ENCODE measurements at places on chromosomes 5 and 9.

GRCh38 chr5:54838843-54839242 lies 146.6 kb downstream of the ESM1 start:
- DNase-seq: no peak

DNA sequence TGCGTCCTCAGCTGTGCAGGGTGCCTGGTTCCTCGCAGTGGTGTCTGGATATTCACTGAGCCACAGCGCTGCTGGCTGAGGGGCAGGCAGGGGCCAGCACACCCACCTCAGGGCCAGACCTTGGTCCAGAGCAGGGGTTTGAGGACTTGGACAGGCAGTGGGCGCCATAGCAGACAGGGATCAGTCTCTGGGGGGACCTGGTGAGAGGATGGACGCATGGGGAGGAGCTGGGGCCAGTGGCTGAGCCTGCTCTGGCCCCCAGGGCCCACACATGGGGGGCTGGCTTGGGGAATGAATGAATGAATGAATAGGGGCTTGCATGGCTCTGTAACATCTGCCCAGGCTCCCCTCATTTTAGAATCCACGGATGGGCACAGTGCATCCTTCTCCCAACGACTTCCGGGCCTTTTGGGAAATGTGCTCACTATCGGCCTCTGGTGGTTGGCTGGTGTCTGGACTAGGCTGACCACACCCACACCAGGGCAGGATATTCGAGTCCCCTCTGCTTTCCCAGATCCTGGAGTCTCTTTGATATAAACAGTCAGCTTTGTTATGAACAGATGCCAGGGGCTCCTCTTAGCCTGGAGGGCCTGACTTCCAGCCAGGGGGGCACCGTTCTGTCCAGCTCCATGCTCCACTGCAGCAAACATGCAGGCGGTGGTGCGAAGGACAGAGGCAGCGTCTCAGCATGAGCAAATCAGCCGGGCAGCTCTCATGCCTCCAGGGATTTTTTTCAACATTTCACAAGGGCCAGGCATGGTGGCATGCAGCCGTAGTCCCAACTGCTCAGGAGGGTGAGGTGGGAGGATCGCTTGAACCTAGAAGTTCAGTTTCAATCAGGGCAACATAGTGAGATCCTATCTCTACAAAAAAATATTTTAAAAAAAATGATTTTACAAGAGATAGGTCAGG lies 62.6 kb downstream of the NEK6 start:
- peak; percentile 10 for DNase-seq

DNA sequence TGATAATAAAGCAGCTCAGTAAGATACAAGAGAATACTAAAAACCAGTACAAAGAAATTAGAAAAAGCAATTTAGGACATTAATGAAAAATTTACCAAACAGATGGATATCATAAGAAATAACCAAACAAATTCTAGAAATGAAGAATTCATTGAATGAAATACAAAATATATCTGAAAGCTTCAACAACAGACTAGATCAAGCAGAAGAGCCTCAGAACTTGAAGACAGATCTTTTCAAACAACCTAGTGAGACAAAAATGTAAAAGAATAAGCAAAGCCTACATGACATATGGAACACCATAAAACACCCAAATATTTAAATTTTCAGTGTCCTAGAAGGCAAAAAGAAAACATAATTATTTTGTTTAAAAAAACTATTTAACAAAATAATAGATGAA lies 66.9 kb downstream of the SKIC3 start:
- DNase-seq: no peak

DNA sequence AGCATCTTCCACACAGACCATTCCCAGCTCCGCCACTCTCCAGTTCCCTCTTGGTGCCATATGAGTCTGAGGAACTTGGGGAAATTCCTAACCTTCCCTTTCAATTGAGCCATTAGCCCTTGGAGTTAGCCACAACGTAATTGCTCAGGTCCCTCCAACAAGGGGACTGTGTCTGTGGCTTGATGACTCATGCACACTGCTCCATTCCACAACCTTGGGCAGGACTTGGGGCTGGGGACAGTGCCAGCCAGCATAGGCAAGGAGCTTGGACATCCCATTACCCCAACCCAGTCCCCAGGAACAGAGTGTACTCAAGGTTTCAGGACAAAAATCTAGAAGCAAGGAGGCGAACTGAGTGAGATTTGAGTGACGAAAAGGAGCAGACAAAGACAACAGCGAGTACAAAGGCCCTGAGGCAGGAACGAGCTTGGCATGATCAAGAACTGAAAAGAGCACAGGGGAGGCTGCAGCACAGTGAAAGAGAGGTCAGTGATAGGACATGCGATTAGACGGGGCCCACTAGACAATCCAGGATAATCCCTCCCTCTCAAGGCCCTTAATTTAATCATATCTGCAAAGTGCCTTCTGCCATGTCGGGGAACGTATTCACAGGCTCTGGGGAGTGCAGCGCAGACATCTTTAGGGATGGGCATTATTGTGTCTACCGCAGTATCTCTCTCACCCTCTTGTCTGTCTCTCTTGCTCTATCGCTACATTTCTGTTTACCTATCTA lies 16.0 kb upstream of the JADE2 start:
- DNase-seq: no peak

GRCh38 chr9:3972687-3973086 lies 327.2 kb downstream of the GLIS3 start:
- DNase-seq: no peak

DNA sequence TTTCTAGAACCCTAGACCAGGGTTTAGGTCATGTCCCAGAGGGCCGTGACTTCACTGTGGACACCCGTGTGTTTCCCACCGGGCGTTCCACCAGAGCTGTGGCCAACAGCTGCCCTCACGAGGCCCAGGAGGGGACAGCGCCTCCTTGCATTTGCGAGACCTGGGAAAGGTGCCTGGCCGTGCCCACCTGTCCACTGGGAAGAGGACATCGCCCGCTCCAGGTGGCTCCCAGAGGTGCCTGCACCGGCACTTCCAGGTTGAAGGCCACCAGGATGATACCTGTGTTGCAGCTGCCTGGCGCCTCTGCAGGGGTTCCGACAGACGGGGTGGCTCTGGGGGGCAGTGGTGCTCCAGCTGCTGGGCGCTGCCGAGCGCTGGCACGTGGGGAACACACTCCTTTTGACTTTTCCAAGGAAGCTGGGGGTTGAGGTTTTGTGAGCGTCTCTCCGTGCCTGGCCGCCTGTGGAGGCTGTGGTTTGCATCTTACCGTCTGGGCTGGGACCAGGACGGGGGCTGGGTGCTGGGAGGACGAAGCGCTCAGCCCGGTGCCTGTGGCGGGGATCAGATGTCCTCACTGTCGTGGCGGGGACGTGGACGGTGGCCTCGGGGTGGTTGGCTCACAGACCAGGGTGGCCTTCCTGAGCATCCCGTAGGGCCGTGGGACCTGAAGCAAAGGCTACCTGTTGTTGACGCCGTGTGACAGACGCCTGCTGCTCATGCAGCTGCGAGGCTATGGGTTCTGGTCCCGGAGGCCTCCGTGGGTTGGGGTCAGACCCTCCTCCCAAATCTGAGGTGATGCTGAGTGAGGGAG lies 19.2 kb downstream of the NKD2 start:
- DNase-seq: no peak

- no peak for DNase-seq
These were observed 67.1 kb downstream of the EPB41L4B start for GRCh38 chr9:109253637-109254284.

DNA sequence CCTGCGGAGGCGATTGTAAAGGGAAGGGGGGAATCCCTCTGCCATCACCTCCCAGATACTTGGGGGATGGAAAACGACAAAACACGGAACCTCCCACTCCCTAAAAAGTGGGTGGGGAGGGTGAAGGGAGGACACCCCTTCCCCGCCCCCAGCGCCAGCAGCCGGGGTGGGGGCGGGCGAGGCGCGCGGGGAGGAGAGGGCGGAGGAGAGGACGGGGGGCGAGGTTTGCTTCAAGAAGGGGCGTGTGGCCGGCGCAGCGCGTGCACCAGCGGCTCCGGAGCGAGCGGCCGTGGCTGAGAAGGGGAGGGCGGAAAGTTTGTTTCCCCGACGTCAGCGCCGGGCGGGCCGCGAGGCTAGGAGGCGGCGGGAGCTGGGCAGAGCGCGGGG lies at the start of gene PRRX2:
PRRX2 (plus strand) TSS at position 259 of the 387 bp plus-strand sequence. CDS start 221 bp downstream, outside the sequence.
- no peak for DNase-seq

GRCh38 chr5:35780236-35780635 lies 76.5 kb upstream of the IL7R start:
- DNase-seq: no peak

GRCh38 chr5:9063615-9064245 lies 482.1 kb downstream of the SEMA5A start:
- no peak for DNase-seq

Measured in AML-193 (cell line).